ENCODE measurements at places on chromosomes 3 and 15.

DNA sequence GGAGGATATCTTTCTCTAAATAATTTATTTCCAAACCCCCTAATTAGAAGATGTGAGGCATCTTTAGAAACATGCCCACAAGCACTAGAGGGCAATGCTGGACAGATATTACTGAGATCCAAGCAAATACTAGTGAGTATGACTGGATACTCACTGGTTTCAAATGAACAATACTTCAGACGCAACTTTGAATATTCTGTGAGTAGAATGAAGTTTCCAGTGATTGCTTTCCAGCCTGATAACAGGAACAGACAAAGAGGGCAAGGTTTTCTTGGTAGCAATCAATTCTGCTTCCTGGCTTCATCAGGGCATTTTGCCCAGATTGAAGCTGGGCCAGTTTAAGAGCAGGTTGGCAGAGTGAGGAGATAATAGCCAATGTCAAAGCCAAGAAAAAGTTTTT is 442.6 kb upstream of the PDZRN3 start:
- peak; percentile 4 for DNase-seq

DNA sequence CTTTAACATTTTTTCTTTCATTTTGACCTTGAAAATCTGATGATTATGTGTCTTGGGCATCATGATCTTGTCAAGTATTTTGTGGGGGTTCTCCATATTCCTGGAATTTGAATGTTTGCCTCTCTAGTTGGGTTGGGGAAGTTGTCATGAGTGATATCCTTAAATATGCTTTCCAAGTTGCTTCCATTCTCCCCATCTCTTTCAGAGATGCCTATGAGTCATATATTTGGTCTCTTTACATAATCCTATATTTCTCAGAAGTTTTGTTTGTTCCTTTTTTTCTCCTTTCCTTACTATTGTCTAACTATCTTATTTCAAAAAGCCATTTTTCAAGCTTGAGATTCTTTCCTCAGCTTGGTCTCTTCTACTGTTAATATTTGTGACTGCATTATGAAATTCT is 69.0 kb upstream of the CCDC80 start:
- DNase-seq: peak; percentile 41

DNA sequence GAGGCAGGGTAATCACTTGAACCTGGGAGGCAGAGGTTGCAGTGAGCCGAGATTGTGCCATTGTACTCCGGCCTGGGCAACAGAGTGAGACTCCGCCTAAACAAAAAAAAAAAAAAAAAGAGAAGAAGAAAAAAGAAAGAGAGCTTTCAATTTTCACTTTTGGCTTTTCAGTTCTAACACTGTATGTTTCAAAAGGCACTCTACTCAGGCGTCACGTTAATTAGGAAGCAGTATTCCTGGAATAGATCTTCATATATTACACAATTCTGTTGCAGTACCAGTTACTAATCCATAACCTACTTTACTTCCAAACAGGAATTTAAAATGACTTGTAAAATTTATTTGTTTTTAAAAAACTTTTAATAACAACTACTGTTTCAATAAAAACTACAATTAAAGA is 131.7 kb upstream of the PLXND1 start:
- DNase-seq: no peak

DNA sequence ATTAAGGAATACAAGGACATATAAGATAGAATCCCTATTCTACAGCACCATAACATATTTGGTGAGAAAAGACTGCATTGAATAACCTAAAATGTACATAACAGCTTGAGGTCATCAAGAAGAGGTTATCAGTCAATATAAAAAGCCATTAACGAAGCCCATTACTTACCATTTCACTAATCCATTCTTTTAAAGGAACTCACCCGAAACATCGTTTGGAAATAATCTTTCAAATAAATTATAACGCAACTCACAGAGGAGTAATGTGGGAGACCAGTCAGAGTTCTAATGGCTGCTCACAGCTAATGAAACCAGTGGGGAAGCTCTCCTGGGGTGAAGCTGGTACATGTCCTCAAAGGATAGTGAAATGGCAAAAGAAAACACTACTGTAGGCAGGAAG is 188.4 kb downstream of the TBC1D5 start:
- no peak for DNase-seq

DNA sequence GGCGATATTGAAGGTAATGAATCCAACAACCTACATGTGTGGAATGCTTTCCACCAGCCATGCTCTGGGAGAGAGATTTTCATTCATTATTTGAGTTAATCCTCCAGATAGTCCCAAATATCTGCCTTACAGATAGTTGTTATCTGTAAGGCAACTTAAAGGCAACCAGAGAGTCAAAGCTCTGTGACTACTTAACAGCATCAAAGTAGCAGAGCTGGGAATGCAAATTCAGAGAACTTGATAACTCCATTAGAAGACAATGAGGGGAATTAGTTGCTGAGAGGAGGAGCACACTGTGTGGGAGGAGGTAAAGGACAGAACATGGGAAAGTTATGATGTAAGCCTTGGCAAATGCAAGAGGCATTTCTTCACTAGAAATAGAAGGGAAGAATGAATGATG is 10.5 kb upstream of the CRBN start:
- no peak for DNase-seq
